HAP-1 (cell line): ENCODE measurements at places on chromosomes 11 and 22.

DNA sequence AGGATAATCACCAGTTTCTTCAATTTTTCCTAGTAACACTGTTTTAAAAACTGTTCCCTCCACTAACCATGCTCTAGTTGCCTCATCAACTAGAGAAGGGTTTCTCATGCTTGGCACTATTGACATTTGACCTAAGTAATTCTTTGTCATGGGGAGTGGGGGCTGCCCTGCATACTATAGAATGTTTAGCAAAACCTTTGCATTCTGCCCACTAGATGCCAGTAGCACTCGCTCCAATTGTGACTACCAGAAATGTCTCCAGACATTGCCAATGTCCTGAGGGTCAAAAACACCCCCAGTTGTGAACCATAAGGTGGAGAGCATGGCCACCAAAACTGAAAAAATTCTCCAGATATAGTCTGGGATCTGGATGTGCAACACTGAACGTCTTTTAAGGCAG is 27.6 kb upstream of the BMAL1 start:
- no peak for DNase-seq

DNA sequence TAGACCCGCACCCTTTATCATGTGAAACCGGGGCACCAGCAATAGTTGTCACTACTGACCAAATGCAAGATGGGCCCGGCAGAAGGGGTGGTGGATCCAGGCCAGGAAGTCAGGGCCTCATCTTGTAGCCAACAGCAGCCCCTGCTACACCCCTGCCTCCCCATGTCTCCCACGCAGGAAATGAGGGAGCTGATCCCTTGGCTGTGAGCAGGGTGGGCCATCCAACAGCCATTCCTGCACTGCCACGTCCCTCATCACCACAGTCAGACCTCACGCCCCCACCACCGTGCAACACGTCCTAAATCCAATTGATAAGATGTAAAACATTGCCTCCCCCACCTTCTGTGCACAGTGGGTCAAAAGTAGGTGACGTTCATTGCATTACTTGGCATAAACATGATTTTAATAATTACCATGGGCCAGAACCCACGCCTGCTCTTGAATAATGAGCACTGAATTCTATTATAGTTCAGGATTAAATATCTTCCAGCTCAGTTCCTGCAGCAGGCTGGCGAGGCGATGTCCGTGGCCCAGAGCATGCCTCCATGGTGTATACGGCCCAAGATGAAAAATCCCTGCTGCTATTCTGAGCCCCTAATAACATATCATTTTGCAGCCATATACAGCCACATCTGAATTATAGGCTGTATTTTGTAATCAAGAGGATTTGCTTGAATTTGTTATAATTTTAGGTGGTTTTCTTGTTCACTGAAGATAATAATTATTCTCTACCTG is 1373.8 kb downstream of the BRD1 start:
- no peak for DNase-seq

- no peak for DNase-seq
These were observed 388.4 kb downstream of the BUD13 start for GRCh38 chr11:116384407-116384806.

DNA sequence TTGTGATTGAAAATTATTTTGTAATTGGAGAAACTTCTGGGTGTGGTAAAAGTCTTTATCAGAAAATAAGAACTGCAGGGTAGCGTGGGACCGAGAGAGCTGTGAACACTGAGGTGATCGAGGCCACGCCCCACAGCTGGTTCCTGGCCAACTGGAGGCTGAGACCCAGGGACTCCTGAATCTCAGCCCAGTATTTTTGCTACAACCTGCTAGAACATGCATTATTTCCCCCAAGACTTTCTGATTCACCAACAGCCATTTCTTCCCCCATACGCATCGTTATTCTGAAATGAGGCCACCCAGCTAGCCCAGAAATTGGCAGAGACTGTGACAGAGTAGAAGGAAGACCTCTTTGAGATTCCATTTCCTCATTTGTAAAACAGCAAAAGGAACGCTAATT is 3.4 kb upstream of the FGF19 start:
- DNase-seq, result peak; percentile 48

DNA sequence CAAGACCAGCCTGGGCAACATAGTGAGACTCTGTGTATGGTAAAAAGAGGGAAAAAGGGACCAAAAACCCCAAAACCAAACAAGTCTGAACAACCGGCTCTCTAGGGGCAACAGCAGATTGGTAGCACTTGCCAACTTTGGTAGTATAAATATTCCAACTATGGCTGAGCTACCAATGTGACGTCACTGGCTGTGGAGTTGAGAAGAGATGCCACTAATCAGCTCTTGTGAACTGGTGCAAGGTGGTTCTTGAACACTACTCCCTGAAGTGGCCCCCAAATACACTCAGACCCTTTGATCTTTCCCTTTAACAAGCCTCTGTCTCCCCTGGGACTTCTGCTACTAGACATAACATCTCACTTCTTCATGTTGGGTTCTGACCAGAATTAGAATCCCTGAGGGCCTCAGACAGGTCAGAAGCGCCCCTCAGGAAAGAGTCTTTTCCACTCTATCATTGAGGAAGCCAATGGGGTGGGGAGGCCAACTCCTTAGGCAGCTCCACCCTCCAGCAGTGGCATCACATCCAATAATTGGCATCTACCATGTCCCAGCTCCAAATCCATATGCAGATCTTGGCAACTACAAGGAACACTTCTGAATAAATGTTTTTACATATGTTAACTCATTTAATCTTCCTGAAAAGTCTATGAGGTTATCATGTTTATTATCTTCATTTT is 49.2 kb downstream of the RPL27A start:
- no peak for DNase-seq

- DNase-seq, result no peak
These were observed 1054.9 kb downstream of the TBC1D22A start for GRCh38 chr22:47817380-47817779.

- DNase-seq, result no peak
These were observed 13.3 kb upstream of the CEP295 start for GRCh38 chr11:93648158-93648557.

DNA sequence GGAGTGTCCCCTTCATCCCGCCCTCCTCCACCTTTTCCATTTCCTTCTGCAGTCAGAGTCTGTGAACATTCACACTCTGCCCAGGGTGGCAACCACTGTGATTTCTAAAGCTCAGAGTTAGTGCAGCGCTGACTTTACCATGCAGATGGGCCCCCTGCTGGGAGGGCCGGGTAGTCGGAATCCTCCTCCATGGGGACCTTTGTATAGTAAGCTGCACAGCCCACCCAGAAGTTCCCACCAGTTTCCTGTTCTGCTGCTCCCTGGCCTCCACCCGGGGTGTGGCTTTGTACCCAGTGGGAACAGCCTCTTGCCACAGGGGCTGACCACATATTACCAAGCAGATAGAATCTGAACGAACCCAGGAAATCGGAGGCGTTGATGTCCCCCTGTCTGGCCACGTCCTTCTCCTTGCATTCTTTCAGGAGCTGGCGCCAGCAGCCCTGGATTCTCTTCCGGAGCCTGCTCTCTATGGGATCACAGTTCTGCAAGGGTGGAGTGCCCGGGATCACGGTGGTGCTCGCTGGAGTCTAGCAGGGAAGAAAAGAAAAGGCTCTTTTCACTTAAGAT is 125.3 kb downstream of the MPPED1 start:
- peak; percentile 25 for DNase-seq

DNA sequence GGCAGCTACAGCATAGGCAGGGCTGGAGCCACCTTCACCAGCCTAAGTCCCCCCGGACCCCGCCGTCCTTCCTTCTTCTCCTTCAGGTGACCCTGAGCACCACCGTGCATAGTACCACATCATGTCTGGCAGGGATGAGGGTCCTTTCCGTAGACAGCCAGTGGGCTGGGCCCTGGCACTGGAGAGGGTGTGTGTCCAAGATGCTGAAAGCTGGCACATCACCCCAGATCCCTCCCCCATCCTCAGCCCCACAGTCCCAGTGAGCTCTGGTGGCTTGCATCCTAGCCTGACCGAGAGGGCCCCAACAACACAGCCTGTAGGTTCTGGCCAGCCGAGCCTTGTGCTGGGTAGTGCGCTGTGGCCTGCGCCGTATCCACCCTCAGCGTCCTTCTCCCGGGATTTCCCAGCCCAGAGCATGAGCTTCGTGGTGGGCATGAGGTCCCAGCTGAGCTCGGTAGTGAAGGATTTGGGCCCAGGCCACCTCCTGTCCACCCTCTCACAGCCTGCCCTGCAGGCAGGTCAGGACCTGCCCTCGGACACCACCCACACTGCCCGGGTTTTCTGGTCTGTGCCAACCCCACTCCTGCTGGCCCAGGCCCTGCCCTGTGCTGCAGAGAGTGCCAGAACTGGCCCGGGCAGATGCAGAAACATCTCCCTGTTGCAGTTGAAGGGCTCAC is 1124.3 kb downstream of the BRD1 start:
- DNase-seq, result no peak

GRCh38 chr11:12091956-12092558 is 18.3 kb upstream of the MICAL2 start:
- no peak for DNase-seq

- DNase-seq, result no peak
These were observed 56.7 kb downstream of the CABIN1 start for GRCh38 chr22:24067587-24068376.

DNA sequence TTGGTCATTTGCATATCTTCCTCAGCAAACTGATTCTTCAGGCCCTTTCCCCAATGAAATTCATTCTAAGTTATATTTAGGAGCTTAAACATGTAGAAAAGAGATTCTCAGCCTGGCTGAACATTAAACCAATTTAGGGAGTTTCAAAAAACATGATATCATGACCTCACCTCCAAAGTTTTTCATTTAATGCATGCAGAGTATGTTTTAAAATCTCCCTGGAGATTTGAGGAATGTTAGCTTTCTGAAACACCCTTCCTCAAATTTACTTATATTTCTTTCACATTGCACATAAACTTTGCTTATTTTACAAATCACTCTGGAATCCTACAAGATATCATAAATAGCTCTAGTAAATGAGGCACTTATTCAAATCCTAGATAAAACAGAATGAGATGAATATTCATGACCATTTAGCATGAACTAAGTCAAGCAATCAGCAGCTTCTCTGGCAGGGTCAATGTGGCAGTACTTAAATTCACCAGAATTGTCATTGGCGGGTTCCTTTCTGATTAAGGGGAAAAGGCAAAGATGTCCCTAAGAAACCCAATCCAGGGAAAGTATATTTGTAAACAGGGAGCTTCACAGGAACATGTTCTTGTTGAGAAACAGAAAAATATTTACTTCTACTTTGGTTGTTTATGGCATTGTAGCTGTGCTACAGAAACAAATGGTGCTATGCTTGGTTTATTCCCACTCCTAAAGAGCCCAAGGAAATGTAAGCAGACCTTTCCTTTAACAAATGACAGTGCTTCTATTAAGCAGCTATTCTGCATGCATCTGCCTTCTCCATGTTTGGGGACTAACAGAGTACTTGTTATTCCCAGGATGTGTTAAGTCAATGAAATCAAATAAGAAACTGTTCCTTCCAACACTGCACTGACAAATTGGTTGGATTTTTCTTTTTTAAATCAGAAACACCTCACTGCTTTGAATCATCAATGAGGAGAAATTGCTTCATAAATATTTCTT is 162.3 kb downstream of the C11orf87 start:
- DNase-seq, result no peak

DNA sequence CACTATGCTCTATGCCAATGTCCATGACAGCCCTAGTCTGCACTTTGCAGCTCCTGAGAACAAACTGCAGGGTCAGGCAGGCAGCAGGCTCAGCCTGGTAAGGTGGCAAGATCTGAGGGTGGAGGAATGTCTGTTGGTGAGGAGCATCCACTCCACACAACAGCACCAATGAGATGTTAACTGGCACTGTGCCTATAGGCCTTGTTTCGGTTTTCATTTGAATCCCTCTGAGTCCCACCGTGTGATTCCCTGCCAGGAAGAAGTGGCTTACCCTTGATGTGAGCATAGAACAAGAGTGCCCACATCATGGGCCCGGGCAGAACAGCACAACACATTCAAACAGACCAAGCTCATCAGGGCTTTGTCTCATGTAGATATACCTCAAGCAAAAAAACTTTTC is 44.1 kb upstream of the CHRM4 start:
- no peak for DNase-seq

GRCh38 chr11:129279326-129280026 is 87.4 kb upstream of the ARHGAP32 start:
- DNase-seq, result peak; percentile 86

DNA sequence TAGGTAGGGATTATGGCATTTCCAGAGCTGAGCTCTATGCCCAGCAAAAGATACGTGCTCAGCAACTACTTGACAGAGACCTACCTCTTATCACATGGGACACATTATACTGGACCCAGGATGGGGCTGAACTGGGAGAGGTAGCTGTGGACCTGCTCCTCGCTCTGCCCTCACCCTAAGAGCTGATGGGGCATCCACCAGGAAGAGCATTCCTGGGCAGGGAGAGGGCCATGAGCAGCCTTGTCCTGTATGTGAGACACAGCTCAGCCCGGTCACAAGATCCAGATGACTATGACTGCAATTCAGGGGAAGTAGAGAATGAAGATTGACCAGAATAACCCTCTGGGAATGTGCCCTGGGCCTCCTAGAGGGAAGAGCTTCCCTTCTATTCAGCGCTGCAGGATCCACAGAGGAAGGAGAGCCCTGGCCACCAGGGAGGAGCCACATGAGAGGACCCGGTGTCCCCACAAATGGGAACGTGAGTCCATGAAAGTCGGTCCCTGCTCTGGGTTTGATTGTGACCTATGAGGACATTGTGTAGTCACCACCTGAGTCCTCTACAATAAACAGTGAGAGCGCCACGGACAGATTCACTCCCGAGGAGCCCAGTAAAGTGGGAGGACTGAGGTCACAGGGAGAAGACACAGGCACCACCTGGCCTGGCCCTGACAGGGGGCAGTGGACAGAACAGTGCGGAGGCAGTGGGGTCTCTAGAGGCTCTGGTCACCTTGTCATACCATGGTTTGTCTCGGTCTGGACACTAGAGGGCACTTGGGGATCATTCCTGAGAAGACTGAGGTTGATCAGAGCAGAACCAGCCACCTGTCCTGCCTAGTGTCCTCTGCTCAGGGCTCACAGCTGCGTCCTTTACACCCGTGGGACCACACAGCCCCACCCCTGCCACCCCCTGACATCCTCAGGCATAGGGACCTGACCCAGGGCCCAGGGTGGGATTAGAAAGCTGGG is 99.5 kb downstream of the ZNF280B start:
- peak; percentile 50 for DNase-seq

- peak; percentile 54 for DNase-seq
These were observed 726 bp downstream of the ST3GAL4 start for GRCh38 chr11:126355926-126356897.

DNA sequence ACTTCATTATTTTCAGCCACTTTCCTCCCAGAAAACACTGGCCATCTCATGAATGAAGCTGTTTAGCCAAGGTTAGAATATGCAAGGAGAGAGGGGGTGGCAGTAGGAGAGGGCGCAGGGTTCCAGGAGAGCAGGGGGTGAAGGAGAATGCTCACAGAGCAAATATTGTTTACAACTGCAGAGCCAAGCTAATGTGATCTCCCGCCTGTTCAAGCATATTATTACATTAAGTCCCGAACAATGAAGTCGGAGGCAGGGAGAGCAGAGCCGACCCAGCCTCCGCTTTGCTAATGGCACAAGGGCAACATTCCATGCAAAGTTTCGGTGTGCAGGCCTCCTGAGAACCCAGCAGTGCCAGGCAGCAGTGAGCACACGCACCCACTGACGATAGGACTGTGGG is 80.1 kb downstream of the MICAL3 start:
- DNase-seq, result no peak

GRCh38 chr11:3615998-3616397 is 25.8 kb downstream of the ART5 start:
- DNase-seq, result peak; percentile 13
